ENCODE measurements at places on chromosomes 4 and X.
A peak's percentile ranks its signal among the peaks of the same experiment; 100 is the strongest.

- peak; percentile 93 for DNase-seq
These were observed at the start of the genes ACOX3 and TRMT44 for GRCh38 chr4:8440492-8441311. TSS of gene ACOX3 (minus strand) at chr4:8440723. CDS start at chr4:8416521, 24,202 bp downstream. TSS of gene TRMT44 (plus strand) at chr4:8440777. CDS start at chr4:8440823, 46 bp downstream.

GRCh38 chrX:153635388-153635787 is 11.6 kb upstream of the DUSP9 start:
- no peak for DNase-seq

GRCh38 chr4:187547316-187547715 is 448.3 kb upstream of the ZFP42 start:
- no peak for DNase-seq

DNA sequence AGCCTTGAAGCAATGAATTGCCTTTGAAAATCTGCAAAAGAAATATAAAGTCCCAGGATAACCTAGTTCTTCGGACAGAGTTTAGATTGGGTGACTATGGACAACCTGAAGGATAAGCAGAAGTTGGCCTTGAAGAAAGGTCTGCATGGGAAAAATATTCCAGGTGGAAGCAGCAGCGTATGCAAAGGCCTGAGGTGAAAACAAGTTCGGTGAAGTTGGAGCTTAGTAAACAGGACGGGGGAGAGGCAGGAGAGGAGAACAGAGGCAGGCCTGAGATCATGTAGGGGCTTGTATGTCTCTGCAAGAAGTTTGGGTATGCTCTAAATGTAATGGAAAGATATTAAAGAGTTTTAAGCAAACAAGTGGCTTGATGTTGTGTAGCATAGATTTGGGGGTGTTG is 176.0 kb downstream of the ARHGAP24 start:
- no peak for DNase-seq

- DNase-seq = no peak
These were observed 101.5 kb downstream of the DMD start for GRCh38 chrX:33109858-33110257.
